Stimulated activated CD4-positive, alpha-beta T cell treated with anti-CD3 and anti-CD28 coated beads, Interleukin-15, amount 100 ng/mL, for 1 hour (primary cell): ENCODE measurements at places on chromosomes 6 and 20.

DNA sequence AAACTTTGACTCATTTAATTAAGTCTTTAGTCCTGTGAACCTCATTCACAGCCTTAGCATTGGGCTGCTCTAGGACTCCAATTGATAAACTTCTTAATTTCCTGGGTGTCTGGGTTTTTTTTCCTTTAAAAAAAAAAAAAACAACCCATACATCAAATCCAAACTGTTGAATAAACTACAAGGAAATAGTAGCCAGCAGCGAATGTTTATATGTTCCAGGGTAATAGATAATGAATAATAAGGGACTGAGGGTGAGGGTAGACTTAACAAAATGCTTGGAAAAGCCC lies 563.5 kb upstream of the AGPAT4 start:
- DNase-seq, result no peak

- no peak for DNase-seq
These were observed 261.1 kb upstream of the RGS17 start for GRCh38 chr6:153392156-153392555.

DNA sequence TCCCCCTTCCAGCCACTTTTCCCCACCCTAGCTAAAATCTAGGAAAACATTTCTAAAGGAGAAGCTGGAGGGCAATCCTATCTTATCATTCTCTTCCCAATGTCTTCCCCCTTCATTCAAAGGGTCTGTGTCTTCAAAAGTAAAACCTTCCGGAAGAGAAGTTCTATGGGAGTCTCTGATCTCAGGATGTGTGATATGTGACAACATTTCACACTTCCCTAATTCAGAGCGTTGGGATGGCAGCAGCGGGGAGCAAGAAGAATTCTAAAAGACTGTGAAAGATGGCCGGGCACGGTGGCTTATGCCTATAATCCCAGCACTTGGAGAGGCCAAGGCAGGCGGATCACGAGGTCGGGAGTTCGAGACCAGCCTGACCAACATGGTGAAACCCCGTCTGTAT lies 65.4 kb upstream of the AKIRIN2 start:
- no peak for DNase-seq

GRCh38 chr20:43576108-43576507 lies 14.6 kb upstream of the IFT52 start:
- no peak for DNase-seq

- DNase-seq, result no peak
These were observed 1.9 kb downstream of the NCOA7 start for GRCh38 chr6:125792680-125793079.

DNA sequence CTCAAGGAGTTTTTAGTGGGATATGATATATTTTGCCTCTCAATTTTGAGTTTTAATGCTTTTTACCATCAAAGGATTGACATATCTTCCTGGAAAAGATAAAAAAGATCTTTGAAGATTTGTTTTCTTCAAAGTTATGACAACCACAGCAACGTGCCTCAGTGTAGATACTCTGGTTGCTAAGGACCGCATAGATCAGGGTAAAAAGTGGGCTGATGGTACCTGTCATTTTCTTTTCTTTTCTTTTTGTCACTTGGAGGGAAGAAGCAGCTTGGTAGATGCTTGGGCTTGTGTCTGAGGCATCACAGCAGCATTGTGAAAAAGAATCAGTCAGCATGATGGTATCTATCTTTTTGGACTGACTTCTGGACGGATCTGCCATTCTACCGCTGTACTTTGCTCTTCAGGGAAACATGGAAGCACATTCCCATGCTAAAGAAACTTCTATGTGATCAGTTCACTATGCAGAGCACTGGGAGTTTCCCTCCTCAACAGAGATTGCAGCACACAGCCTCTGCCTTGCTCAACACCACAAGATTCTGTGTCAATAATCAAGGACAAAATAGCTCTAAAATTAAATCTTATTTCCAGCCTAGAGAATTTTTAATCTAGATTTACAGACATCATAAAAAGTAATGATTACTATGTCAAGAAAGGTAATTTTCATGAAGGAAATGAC lies 54.8 kb upstream of the SGK1 start:
- no peak for DNase-seq

DNA sequence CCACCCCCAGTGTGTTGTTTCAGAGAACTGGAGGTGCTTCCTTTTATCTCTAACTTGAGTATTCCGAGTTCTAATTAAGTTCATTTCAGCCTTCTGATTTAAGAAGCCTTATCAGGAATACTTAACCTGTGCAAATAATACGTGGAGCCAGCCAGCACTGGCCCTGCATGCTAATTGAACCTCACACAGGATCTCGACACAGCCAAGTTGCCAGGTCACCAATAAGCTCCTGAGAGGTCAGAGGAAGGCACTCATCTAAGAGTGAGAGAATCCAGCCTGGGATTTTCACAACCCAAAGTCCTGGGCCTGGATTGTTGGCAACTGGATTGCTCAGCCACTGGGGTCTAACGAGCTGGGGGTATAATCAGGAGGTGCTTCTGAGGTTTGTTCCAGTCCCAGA lies 157.7 kb upstream of the LRFN2 start:
- no peak for DNase-seq

DNA sequence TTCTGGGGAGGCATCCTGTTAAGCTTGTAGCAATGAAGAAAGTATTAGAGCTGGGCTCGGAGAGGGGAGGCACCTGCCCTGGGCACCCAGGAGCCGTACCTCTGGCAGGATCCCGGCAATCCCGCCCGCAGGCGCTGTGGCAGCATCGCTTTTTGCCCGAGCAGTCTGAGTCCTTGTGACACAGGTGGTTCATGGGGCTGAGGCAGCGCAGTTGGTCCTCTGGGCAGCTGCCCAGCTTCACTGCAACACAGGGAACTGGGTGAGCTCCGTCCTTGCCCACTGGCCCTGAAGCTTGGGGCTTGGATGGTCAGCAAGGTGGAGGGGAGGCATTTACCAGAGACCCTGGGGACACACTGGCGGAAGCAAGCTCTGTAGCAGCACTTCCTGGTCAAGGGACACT lies 4.7 kb downstream of the WFDC5 start:
- no peak for DNase-seq

- no peak for DNase-seq
These were observed 7.5 kb upstream of the NUP153 start for GRCh38 chr6:17714177-17714576.

GRCh38 chr6:1605004-1605892 lies 4.5 kb upstream of the FOXC1 start:
- no peak for DNase-seq

GRCh38 chr6:133764008-133764753 lies 124.7 kb upstream of the TCF21 start:
- DNase-seq, result no peak
